ENCODE measurements at places on chromosomes 16 and 17.
A peak's percentile ranks its signal among the peaks of the same experiment; 100 is the strongest.

GRCh38 chr17:78147315-78147998 is 1.3 kb downstream of the C17orf99 start:
- DNase-seq = no peak

GRCh38 chr17:21042458-21043295 is at the start of gene USP22:
Gene USP22 (minus strand): TSS chr17:21043011. CDS start chr17:21042835, 176 bp downstream.
- peak; percentile 82 for DNase-seq

GRCh38 chr17:48174833-48175523 is 67.4 kb downstream of the SNX11 start:
- no peak for DNase-seq

GRCh38 chr17:30041551-30041950 is 75.1 kb upstream of the NSRP1 start:
- no peak for DNase-seq

GRCh38 chr16:60203525-60204124 is 1469.5 kb upstream of the GOT2 start:
- no peak for DNase-seq

- no peak for DNase-seq
These were observed 73.6 kb downstream of the IL21R start for GRCh38 chr16:27475561-27475960.

DNA sequence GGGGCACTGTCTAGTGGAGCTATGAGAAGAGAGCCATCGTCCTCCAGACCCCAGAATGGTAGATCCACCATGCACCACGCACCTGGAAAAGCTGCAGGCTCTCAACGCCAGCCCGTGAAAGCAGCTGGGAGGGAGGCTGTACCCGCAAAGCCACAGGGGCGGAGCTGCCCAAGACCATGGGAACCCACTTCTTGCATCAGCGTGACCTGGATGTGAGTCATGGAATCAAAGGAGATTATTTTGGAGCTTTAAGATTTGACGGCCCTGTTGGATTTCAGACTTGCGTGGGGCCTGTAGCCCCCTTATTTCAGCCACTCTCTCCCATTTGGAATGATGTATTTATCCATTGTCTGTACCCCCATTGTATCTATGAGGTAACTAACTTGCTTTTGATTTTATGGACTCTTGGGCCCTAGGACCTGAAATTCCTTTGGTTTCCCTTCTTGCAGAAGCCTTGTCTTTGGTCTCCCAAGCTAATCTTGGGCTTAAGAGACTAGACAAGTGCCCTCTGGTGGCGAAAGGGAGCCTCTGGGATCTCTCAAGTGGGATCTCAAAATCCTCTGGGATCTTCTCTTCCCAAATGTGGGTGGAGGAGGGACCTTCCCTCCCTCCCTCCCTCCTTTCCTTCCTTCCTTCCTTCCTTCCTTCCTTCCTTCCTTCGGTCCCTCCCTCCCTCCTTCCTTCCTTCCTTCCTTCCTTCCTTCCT is 58.2 kb upstream of the HAPSTR1 start:
- DNase-seq = no peak

DNA sequence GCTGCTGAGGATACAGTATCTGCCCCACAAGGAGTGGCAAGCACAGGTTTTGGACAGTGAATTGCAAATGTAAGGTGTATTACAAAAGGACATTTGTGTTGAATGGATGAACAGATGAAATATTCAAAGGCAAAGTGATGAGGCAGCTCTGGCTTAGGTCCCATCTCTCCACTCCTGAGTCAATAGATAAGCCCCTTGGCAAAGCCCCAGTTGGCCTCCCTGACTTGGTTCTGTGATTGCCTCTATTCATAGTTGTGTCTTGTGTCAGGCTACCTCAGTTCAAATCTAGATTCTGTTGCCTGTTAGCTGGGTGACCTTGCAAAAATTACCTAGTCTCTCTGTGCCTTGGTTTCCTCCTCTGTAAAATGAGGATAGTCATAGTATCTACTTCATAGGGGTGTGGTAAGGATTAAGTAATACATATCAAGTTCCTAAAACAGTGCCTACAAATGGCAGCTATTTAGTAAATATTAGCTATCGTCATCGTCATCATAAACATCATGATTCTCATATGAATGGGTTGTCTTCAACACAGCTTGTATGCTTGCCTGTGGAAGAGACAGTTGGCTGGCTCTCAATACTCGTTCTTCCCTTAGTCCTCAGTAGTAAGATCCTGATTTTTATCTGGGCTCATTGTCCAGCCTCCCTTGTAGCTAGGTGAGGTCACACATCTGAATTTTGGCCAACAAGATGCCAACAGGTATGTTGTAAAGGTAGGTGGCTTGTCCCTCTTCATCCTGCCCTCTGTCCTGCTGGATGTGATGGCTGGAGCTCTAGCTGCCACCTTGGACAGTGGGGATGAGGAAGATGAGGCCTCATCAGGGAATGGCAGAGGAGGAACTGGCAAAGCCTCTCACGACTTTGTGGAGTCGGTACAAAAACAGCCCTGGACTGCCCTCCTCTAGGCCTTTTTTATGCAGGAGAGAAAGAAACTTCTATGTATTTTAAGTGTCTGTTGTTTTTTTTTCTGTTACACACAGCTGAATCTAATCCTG is 2.1 kb upstream of the MFAP4 start:
- no peak for DNase-seq

DNA sequence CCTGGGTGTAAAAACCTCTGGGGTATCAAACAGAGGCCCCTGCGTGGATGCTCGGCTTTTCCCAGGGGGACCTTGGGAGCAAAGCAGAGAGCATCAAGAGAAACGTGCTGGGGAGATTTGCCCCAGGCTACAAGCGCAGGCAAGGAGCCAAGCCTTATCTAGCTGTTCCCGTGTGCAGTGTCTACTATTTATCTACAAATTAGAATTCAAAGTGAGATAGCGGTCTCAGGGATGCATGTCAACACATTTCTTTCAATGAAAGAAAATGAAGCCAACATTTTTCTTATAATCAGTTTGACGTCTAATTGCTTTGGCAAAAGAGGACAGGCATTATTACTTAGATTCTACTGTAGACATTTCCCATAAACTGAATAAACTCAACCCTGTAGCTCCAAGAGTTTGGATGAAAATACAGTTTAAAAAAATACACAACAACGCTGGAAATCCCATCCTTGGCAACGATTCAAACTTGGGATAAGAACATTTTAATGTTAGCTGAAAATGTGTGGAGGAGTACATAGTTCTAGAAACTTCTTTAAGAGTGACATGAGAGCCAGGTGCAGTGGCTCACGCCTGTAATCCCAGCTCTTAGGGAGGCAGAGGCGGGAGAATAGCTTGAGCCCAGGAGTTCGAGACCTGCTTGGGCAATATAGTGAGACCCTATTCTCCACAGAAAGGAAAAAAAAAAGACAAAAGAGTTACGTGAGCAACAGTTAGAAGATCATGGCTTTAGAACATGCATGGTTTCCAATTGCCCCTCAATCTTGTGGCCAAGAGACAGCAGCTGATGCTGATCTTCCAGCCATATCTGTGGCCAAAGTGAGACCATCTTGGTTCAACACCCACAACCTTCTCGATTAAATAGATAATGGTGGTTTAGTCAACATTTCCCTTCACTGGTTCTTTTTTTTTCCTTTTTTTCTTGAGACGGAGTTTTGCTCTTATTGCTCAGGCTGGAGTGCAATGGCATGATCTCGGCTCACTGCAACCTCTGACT is 7.2 kb downstream of the SPNS3 start:
- DNase-seq = no peak

- no peak for DNase-seq
These were observed 56.6 kb downstream of the TENT4B start for GRCh38 chr16:50209546-50210265.

GRCh38 chr16:77402118-77402517 is 32.7 kb downstream of the ADAMTS18 start:
- no peak for DNase-seq

- DNase-seq = no peak
These were observed 236.6 kb downstream of the MRTFB start for GRCh38 chr16:14307527-14308367.

DNA sequence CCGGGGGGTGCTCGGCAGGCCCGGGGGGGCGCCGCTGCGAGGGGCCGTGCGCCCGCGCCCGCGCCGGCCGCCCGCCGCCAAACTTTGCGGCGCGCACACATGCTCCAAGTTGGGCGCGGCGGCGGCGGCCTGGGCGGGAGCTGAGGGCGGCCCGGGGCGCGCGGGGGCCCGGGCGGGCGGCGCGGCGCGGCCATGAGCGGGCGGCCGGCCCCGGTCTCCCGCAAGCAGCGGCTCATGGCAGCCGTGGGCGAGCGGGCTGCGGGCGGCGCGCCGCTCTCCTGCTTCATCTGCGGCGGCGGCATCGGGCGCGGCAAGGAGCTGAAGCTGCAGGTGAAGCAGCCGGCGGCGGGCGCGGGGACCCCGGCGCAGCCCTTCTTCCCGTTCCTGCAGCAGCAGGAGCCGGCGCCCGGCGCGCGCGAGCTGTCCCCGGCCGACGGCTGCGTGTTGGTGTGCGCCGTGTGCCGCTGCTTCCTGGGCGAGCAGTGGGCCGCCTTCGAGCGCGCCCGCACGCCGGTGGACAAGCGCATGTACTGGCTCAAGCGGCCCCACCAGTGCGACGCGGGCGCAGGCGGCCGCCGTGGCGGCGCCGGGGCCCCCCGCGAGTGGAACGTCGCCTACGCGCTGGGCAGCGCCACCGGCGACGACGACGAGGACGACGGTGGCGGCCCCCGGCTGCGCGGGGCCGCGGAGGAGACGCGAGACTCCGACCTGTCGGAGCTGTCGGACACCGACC is 57.2 kb upstream of the CIBAR2 start:
- DNase-seq = no peak

DNA sequence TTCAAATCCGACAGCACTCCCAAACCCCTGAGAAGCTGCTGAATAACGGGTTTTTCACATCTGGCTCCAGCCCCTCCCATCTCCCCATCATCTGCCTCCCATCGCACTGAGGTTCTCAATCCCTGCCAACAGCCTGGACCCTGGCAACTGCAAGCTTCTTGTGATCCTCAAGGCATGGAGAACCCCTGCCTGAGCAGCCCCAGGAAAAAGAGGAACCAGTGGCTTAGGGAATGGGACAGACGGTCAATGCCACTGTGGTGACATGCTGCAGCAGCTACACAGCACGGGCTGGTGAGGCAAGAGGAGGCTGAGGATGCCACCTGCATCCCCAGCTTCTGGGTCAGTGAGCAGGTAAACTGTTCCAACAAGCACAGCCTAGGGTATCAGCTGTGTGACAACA is 3.3 kb upstream of the MBTPS1 start:
- no peak for DNase-seq

DNA sequence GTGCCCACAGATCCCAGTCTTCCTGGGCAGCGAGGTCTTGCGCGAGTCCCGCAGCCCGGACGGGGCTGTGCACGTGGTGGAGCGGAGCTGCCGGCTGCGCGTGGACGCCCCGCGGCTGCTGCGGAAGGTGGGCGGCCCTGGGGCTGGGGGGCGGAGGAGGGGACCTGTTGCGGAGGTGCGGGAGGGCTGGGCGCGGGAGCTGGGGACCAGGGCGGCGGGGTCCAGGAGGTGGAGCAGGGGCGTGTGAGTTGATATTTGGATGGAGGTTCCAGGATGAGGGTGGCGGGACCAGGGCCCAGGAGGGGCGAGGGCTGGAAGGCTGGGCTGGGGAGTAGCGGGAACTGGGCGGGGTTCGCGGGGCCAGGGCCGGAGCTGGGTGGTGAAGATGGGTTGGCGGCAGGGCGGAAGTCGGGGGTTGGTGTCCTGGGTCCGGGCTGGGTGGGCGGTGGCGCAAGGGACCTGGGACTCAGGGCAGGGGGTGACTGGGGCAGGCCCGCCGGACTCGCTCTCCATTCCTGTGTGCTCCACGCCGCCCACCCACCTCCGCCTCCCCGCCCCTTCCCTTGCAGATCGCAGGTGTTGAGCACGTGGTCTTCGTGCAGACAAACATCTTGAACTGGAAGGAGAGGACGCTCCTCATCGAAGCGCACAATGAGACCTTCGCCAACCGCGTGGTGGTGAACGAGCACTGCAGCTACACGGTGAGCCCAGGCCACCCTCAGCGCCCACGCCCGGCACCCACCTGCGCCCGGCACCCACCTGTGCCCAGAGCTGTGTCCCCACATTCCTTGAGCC is 29.6 kb downstream of the SEC14L5 start:
- no peak for DNase-seq

DNA sequence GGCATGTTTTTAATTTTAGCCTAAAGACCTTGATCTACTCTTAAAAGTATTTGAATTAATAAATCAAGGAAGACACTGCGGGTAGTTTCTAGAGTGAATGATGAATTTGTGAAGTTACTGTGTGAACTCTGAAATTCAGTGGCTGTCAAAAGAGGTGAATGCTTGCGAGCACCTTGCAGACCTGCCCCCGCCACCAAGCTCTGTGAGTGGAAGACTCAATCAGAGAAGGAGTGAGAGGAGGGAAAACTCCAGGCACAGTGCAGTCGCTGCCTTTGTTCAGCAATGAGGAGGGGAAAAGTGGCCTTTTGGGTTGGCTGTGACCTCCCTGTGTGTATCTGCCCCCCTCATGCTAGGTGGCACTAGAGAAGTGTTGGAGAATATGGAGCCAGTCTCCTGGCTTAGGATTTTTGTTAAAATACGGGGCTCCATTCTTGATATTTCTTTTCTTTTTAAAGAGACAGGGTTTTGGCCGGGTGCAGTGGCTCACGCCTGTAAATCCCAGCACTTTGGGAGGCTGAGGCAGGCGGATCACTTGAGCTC is 53.0 kb downstream of the LDHD start:
- no peak for DNase-seq

DNA sequence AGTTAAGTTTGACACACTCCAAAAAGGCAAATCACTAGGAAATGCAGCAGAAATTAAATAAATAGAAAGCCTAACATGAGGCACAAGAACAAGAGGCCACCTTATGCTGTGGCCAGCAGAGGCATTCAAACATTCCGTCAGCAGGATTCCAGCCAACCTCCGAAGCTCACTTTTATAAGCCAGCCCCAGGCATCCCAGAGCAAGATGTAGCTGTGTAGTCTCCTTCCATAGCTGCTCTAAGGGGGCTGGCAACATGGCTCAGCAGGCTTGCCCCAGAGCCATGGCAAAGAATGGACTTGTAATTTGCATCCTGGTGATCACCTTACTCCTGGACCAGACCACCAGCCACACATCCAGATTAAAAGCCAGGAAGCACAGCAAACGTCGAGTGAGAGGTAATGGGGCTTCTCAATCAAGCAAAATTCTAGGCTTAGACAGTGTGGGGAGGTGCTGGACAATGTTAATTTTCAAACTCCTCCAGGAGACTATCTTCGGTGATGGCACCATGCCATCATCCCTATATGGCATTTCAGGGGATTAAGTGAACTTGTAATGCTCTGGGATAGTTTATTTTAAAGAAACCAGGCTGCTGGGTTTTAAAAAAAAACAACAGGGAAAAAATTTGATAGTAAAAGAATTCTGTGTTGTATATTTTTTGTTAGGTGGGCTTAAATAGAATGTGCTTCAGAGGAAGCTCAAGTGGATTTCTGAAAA is at the start of gene CLEC3A:
CLEC3A (plus strand) TSS at position 202 of the 714 bp plus-strand sequence; CDS start at position 281, 79 bp downstream.
- DNase-seq = no peak

GRCh38 chr16:89256651-89257254 is 39.2 kb downstream of the ZNF778 start:
- DNase-seq = peak; percentile 55

DNA sequence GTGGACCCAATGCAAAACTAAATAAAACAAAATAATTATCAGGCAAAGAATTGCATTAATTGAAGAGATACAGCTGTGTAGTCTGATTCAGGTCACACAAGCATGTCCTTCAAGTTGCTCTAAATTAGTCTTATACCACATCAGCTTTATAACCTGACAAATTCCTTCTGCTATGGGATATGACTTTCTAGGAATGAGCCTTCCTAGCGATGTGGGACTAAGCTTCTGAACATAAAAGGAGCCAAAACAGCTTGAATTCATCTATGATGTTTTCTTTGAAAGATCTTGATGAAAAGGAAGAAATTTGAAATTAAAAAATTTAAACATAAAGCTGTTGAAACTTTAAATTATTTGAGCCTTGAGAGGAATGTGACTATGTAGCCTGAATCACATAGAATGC is 1409.1 kb downstream of the CDH11 start:
- no peak for DNase-seq

GRCh38 chr17:35407531-35407930 is 24.8 kb downstream of the SLFN12 start:
- DNase-seq = no peak

Data from activated CD8-positive, alpha-beta memory T cell treated with anti-CD3 and anti-CD28 coated beads for 48 hours (primary cell).